NCI-H460 (cell line): ENCODE measurements at places on chromosomes 12 and 14.

DNA sequence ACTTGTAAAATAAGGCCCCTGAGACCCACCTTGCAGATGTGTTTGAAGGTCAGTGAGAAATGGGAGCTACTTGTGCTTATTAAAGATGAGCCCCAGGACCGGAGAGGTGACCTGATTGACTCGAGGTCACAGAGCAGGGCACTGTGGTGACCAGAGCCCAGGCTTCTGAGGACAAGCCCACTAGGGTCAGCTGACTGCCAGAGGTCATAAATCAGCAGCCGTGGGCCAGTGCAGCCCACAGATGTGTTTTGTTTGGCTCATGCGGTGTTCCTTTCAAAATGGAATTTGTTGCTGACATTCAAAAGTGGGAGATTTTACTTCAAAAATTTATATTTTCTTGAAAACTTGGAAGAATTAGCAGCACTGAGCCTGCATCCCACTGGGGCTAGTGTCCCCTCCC is 24.5 kb downstream of the JDP2 start:
- no peak for DNase-seq

GRCh38 chr14:76228138-76228537 is 76.4 kb downstream of the GPATCH2L start:
- no peak for DNase-seq

GRCh38 chr12:98730412-98730811 is 85.3 kb downstream of the APAF1 start:
- DNase-seq: no peak

- no peak for DNase-seq
Measured at GRCh38 chr14:74411671-74412070, 14.3 kb downstream of the SYNDIG1L start.

DNA sequence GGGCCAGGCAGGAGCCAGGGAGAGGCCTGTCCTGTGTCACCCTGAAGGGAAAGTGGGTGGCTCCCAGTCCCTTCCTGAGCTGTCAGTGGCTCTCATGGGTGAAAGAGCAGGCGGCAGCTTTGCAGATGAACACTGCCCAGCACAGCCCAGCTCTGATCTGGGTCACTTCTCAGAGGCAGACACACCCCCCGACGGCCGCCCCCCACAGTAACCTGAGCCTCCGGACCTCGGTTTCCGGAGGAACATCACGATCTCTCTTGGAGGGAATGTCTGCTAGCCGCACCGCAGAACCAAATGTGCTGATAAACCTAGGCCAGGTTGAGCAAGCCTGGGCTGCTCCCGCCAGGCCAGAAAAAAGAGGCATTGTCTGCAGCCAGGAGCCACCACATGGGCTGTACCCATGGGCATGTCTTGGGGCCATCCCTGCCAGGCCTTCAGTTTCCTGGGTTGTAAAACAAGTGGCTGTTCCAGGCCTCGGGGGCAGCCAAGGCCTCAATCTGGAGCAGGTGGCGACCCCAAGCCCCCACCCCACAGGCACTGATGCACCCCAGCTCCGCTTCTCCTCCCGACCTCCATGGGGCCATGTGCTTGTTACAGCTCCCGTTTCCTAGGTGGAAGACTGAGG is 57.6 kb downstream of the NCOR2 start:
- no peak for DNase-seq

DNA sequence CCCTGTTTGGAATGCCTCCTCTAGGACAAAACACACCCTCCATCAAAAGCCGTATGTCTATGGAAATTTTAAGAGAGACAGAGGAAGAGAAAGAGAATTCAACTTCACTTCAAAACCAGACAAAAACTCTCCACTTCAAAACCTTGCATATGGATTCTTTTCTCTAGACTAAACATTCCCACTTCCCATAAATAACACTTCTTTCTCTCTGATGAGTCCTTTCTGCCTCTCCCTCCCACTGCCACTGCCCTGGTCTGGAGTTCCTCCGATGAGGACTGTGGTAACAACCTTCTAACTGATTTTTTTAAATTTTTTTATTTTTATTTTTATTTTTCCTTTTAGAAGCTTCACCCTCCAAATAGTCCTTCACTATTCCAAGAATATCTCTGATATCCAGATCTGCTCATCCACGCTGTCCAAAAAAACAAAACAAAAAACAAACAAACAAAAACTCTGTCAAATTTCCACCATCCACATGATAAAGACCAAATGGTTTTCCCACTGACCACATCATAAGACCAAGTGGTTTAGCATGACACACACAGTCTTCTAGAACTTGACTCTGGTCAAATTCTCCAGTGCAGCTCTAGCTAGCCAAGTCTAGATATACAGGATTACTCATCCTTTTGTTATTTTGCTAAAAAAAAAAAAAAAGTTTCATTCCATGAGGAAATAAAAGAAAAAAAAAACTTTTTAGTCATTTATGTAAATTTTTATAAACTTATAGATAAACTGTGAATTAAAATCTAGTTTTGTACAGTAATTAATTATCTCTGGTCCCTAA is 256.0 kb downstream of the PPFIA2 start:
- no peak for DNase-seq

GRCh38 chr12:100251917-100252316 is 15.0 kb downstream of the DEPDC4 start:
- no peak for DNase-seq

GRCh38 chr12:130266751-130267150 is 70.9 kb upstream of the PIWIL1 start:
- no peak for DNase-seq

DNA sequence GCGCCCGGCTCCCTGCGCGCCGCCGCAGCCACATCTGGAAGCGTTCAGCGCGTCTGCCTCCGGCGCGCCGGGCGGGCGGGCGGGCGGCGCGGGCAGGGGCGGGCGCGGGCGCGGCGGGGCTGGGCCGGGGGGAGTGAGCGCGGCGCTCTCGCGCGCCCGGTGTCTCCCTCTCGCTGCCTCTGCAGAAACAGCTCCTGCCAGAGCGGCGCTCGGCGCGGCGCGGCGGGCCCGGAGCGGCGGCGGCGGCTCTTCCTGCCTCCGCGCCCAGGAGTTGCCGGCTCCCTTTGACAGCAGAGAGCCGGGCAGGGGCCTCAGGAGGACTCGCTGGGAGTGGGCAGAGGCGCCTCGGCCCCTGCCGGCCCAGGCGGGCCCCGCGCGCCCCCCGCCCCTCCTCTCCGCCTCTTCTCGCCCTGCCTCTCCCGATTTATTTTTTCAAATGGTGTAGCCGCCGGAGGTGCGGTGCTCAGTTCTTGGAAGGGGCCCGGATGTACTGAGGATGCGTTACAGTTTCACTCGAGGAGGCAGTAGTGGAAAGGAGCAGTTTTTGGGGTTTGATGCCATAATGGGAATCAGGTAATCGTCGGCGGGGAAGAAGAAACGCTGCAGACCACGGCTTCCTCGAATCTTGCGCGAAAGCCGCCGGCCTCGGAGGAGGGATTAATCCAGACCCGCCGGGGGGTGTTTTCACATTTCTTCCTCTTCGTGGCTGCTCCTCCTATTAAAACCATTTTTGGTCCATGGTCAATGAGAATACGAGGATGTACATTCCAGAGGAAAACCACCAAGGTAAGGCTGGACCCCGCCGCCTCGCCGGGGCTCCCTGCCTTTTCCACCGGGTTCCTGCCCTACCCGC is at the start of gene CACNA1C:
Gene CACNA1C (plus strand): TSS at position 162 of the 853 bp plus-strand sequence. CDS start 576 bp downstream, at position 738.
- DNase-seq: no peak

DNA sequence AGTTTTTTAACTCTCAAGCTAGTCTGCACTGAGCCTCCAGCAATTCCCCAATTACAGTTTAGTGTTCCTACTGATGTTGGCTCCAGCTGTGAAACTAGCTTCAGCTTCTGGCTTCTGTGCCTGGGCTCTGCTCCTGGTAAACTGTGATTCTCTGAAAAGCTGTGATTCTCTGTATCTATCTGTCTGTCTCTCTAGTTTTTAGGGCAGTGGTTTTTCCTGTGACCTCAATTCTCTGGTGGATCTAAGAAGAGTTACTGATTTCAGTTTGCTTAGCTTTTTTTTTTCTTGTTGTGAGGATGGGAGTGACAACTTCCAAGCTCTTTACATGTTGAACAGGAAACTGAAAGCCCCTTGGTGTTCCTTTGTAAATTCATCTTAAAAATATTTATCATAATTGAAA is 3.8 kb upstream of the HIF1A start:
- no peak for DNase-seq

- DNase-seq: no peak
Measured at GRCh38 chr12:8445731-8446130, 10.0 kb upstream of the CLEC6A start.

DNA sequence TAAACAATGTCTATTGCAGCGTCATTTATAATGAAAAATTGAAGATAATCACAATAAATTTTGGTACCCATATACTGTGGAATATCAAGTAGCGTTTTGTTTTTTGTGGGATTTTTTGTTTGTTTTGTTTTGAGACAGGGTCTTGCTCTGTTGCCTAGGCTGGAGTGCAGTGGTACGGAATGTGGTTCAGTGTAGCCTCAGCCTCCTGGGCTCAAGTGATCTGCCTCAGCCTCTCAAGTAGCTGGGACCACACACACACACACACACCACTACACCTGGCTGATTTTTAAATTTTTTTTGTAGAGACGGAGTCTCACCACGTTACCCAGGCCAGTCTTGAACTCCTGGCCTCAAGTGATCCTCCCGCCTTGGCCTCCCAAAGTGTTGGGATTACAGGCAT is 6.6 kb downstream of the ZNF664 start:
- no peak for DNase-seq

DNA sequence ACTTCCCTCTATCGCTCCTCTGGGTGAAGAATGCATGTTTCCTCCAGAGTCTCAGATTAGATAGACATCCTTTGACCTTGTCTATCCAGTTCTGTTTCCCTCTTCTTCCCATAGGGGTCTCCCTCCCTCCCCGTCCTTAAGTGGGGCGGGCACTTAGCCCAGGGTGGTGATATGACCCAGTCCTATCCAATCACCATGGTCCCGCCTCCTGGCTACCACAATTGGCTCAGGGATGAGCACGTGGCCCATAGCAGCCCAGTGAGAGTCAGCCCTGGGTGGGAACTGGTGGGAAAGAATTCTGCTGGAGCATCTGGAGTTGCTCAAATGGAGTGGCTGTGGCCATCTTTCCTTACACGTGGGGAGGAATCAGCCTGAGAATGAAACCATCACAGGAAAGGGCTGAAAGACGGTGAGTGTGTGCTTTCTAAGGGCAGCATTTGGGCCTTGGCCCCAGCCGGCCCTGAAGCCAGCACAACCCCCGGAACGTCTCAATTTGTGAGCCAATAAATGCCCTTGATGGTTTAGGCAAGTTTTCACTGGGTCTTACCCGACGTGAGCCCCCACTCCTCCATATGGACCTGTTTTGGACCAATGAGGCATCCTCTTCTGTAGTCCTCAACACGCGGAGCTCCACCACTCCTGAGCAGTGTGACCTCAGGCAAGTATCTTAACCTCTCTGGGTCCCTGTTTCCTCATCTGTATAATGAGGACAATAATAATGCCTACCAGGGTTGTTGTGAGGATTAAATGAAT is 14.4 kb upstream of the MLXIP start:
- DNase-seq: peak; percentile 98

DNA sequence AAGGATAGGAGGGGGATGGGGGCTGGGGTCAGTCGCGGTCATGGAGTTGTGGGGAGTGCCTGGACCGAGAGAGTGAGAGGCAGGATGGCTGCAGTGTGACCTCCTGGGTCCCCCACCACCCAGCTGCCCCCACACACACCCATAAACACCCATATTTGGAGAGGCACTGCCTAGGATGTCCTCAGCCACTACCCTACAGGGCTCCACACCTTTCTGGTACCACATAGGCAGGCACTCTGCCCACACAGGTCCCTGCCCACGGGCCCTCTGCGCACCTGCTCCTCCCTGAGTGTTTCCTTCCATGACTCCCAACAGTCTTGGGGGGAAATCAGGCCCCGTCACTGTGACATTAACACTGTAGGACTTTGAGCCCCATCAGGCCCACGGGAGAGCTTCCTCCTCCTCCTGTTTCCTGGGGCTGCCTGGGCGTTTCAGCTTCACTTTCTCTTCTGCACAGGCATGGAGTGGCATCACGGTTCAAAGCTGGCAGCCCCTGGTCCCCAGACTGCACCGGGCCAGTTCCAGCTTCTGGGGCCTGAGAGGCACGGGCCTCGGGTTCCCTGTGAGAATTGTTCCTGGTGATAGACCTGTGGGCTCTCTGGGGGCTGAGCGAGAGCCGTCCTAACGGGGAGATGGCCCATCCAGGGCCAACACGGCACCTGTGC is 207.0 kb upstream of the C14orf180 start:
- no peak for DNase-seq

DNA sequence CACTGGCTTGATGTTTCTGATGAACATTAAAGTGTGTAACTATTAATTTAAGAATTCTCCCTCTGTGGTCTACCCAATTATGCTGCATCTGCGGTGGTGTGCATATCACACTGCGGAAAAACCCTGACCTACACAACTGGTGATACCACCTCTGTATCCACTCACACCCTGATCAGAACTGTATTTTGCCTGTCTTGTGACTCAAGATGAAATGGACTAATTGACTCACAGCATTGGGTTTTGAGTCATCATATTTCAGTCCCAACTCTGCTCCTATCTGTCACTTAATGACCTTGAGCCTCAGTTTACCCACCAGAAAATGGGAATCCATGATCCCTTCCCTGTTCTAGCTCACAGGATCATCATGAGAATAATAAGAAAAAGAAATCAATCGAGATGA is 65.6 kb downstream of the NUAK1 start:
- no peak for DNase-seq

GRCh38 chr14:24334431-24335291 is at the start of gene ADCY4:
ADCY4 (minus strand) TSS chr14:24335071; CDS start chr14:24334652, 419 bp downstream.
- no peak for DNase-seq

DNA sequence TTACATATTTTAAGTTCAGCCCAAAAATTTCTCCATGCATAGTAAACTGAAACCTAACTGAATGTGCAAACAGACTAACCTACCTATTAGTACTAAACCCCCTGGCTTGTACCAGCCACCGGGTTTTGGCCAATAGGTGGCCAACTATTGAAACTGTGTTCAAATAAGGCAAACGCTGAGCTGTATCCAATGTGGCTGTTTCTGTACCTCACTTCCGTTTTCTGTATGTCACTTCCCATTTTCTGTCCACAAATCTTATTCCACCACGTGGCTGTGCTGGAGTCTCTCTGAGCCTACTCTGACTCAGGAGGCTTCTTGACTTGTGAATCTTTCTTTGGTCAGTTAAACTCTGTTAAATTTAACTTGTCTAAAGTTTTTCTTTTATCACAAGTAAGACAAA is 6.0 kb upstream of the FBXO34 start:
- no peak for DNase-seq

- no peak for DNase-seq
Measured at GRCh38 chr14:61438860-61439765, 117.7 kb downstream of the PRKCH start.

- no peak for DNase-seq
Measured at GRCh38 chr12:4580281-4580688, 18.3 kb downstream of the DYRK4 start.

DNA sequence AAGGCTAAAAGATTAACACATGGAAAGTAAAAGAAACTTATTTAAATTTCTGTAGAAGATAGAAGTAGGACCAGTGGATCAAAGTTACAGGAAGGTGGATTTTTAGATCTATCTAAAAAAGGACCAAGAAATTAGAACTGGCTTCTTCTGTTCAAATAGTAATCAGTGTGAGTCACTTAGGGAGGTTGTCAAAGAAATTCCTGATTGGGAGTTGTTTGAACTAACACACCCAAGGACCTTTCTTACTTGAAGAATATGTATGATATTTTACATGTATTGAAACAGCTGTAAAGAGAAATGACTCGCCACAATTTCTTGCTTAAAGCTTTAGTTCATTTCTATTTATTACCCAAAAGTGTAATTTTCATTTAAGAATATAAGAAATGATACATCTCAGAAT is 256.9 kb downstream of the RAD51B start:
- DNase-seq: no peak

- no peak for DNase-seq
Measured at GRCh38 chr14:20680843-20681347, 3.5 kb upstream of the RNASE4 start.
